ENCODE measurements at places on chromosomes 4 and X. TPM values are rescaled to one million over a fixed set of nuclear protein-coding genes. Genes with fewer than 3 reads are reported as not detected.

The CORIN gene
- 0.33 TPM for total RNA-seq

The TMEM271 gene
- not detected for total RNA-seq

The NKX6-1 gene
- total RNA-seq, result 18.6 TPM

The BEND4 gene
- total RNA-seq, result not detected

The RNF212 gene
- total RNA-seq, result 4.6 TPM

The GAGE13 gene
- total RNA-seq, result not detected

The ZDHHC15 gene
- total RNA-seq, result under 0.01 TPM

The OTUD5 gene
- 47.6 TPM for total RNA-seq

The MTTP gene
- total RNA-seq, result 0.15 TPM

Measured in smooth muscle cell of trachea (primary cell).